ENCODE measurements at places on chromosomes 1 and 21.

DNA sequence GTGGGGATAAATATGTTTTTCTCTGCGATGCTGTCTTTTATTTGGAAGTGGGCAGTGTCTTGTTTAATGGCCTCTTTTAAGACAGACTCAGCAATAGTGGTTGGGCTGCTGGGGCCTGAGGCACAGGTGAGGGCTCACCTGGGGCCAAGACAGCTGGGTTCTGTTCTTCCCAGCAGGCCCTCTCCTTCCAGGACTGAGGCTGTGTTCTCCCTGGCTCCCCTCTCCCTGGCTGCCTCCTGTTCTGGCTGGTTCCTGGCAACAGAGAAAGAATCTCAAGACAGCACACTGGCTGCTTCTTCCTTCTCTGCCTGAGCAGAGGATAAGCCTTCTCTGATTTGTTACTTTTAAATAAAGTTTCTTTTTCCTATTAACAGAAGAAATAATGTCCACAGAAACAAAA lies 7.4 kb upstream of the GRHL3 start:
- no peak for DNase-seq

DNA sequence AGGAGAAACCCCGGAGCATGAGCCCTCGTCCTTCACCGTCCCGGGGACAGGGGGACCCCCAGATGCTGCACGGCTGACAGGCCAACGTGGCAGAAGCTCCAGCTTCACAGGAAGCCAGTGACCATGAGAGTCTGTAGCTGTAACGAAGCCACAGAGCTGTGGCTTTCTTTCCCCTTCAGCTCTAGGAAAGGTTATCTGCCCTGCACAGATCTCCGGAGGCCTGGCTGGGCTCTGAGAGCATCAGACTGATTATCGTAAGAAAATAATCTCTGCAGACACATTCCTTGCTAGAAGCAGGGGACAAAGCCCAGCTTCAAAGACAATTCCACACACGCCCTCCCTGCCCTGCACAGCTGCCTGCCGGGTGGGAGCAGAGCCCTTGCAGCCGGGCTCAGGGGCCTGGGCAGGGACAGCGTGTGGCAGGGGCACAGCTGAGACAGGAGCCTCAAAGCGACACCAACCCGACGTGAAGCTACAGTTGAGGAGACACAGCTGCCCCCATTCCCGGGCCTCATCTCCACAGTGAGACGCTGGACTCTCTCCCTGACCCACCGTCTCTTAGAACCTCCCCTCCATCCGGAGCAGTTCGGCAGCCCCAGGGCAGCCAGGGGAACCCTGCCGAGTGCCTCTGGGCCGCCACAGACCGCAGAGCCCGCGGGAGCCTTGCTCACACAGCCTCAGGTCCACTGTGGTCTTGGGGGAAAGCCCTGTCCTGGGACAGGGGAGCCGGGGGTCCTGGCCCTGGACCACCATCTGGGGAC lies 30.6 kb downstream of the POFUT2 start:
- no peak for DNase-seq

DNA sequence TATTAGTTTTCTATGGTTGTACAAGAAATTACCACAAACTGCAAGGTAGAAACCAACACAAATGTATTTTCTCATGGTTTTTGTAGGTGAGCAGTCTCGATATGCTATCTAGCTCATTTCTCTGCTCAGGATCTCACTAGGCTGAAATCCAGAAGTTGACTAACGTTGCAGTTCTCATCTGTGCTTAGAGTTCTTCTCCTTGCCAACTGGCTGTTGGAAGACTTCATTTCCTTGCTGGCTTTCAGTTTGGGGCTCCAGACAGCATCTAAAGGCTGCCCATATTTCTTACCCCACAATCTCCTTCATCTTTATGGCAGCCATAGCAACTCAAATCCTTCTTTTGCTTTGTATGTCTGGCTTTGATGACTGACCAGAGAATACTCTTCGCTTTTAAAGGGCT lies 362.6 kb upstream of the ADGRL4 start:
- no peak for DNase-seq

GRCh38 chr1:54358503-54359168 lies 47.6 kb downstream of the SSBP3 start:
- DNase-seq, result no peak

DNA sequence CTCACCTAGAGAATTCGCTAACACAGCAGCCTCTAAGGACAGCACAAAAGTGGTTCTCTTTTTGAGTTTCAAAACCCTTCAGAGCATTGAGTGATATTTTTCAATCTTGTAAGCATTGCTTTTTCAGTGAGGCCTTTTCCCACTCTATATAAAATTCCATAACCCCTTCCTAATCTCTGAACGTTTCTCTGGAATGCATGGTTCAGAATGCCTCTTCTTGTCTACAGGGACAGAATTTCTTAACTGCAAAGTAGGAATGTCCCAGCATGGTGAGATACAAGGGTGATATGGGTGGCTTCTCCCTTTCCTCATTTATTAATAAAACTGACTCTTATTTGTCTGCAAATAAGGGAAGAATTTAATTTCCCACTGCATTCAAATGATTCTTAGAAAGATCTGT lies 377.9 kb downstream of the LTN1 start:
- no peak for DNase-seq

DNA sequence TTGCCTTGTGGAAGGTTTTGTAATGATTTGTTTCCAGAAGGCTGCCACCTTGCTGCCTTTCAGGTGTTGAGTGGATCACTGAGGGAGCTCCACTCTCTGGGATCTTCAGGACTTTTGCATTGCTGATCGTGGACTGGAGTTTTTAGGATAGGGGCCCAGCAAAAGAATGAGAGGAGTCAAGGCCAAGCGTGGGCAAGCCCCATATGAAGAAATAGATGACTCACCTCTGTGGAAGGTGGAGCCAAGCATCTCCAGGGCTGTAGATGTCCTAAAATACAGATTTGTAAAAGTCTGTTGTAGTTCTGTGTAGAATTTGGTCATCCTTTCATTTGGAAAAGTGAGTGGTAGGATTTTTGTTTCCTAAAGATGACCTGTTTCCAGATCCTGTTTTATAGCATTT lies 67.0 kb downstream of the ST3GAL3 start:
- no peak for DNase-seq

- no peak for DNase-seq
These were observed 47.5 kb downstream of the SSX2IP start for GRCh38 chr1:84642774-84643173.

- DNase-seq, result peak; percentile 47
These were observed 606.3 kb downstream of the NUF2 start for GRCh38 chr1:163928069-163928468.

DNA sequence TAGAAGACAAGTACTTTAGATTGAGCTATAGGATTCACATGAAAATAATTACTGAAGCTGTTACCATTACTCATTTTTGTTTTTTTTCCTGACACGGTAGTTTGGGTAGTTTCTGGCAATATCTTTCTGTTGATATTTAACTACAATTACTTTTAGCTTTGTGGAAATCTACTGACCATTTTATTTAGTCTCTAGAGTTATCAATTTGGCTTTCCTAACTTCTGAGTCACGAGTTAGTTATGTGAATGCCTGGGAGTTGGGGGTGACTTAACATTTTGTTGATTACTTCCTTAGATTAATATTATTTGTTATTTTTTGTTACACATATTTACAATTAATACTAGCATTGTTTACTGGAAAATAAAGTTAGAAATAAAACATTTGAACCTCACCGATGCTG lies 160.6 kb downstream of the HMCN1 start:
- no peak for DNase-seq

GRCh38 chr1:232904566-232904965 lies 45.8 kb upstream of the NTPCR start:
- DNase-seq, result no peak

DNA sequence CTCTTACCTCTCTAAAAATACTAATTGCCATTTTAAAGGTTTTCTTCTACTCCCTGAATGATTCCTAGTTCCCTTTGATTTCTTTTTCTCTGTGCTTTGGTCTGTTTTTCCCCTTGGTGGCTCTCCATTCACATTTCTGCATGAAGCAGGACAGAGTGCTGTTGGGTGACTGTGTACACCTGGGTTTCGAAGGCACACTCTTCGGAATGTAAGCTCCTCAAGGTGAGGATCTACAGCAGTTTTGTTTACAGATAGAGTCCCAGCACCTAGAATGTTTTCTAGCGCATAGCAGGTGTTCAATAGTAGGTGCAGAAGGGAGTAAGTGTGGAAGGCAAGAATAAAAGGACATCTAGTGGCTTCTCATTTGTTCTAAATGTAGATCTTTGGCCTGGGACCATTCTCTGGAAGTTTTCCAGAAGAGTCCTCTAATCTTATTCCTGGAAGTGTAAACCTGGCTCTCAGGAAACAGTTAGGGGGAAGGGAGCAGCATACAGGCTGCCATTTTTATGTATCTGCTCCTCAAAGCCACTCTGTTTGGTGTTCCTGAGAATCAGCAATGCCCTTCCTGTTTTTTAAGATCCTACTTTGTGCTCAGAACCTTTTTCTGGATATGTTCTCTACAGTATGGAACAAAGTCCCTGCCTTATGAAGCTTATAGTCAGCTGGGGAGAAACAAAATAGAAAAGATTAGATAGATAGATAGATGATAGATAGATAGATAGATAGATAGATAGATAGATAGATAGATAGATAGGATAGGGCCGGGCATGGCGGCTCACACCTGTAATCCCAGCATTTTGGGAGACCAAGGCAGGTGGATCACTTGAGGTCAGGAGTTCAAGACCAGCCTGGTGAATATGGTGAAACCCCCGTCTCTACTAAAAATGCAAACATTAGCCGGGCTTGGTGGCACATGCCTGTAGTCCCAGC lies 22.8 kb upstream of the EFNA1 start:
- DNase-seq, result no peak

DNA sequence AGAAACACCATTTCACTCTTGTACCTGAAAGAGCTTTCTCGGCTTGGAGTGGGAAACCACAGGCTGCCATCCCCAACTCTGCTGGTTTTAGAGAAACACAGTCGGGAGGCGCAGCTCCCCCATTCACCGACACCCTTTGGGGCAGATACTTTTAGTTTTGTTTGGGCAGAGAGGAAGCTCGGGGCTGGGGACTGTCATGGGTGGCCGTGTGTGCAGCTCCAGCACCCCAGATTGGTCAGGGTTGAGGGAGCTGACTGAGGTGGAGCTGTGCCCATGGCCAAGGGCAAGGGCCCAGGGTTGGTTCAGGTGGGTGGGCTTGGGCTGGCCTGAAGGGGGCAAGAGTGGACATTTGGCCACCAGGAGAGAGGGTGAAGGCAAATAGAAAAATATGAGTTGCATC lies 163.1 kb downstream of the DYRK1A start:
- DNase-seq, result no peak

DNA sequence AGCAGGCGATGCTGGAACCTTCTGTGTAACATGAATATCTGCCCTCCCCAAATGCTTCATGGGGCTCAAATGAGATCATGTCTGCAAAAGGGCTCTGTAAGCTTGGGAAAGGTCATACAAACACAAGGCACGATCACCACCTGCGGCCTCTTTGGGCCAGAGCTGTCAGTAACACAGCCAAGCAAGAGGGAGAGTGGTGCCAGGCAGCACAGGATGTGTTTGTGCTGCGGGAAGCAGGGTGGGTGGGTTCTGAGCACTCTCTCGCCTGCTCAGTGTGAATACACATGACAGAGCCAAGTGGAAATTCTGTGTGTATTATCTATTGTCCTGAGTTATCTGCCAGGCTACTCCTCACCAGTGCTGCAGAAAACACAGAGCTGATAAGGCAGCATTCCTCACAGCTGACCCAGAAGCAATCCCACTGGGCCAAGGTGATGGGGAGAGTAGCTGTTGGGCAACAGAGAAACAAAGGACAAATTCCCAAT lies 101.2 kb downstream of the LAMC2 start:
- DNase-seq, result no peak

Data from A673 (cell line).